ENCODE measurements at places on chromosomes 12 and 14. TPM values are rescaled to one million over a fixed set of nuclear protein-coding genes. Genes with fewer than 3 reads are reported as not detected.

GRCh38 chr14:100336618-100337530 is 13.7 kb downstream of the SLC25A47 start:
- no peak for DNase-seq

MANSC4 gene
- polyA plus RNA-seq, result not detected

GRCh38 chr12:113207613-113208040 is 13.6 kb upstream of the TPCN1 start:
- DNase-seq, result no peak

GRCh38 chr12:63068857-63069442 is 82.1 kb downstream of the AVPR1A start:
- DNase-seq, result peak; percentile 62

DNA sequence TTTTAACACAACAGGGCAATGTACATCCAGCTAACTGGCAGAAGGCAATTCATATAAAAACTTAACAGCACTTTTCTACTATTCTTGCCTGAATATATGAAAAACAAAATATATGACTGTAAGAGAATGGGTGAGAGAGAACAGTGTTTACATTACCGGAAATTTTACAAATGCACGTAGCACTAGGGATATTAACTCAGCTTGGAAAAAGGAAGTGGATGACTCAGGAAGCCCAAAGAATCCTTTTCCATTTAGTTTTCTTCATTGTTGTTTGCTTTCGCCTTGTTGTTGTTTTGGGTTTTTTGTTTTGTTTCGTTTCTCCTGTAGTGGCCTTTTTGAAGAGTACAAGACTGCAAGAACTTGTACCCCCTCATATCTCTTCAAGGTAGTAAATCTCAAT is 295.5 kb downstream of the EGLN3 start:
- no peak for DNase-seq

DNA sequence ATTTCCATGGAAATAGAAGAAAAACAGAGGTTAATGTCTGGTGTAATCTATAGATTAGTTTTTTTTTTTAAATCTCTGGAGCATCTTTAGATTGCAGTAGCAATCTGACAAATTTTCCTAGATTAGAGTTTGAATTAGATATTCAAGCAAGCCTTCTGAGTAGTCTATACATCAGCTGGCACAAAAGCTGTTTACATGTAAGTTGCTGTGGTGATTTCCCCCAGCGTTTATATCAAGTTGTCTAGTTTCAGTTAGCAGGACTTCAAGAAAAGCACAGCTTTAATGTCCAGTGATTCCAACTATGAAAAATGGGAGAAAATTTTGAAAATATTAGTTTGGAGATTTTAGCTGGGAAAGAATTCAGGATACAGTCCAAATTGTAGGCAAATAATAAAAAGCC is 605.0 kb upstream of the USP15 start:
- peak; percentile 65 for DNase-seq

- DNase-seq, result no peak
These were observed 51.4 kb upstream of the GPR132 start for GRCh38 chr14:105116451-105117256.

SLC25A47 gene
- 0.27 TPM for polyA plus RNA-seq

CNTN1 gene
- polyA plus RNA-seq, result 19.5 TPM

DNA sequence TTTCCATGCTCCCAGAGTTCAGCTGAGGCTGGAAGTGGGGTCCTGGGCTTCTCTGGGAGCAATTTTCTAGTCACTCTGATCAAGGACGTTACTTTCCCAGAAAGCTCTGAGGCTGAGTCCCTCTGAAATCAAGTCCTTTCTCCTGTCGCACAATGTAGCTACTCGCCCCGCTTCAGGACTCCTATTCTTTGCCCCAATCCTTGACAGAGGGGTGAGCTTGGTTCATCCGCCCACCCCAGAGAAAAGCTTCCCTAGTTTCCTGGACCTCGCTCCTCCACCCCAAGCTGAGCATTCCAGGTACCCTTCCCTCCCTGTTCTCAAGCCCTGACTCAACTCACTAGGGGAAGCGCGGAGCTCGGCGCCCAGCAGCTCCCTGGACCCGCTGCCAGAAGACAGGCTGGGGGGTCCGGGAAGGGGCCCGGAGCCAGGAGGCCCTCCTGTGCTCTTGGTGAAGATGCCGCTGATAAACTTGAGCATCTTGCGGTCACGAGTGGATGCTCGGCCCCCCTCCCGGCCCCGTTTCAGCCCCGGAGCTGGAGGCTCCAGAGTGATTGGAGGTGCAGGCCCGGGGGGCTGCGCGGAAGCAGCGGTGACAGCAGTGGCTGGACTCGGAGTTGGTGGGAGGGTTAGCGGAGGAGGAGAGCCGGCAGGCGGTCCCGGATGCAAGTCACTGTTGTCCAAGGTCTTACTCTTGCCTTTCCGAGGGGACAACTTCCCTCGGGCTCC is 1.6 kb downstream of the AGAP2 start:
- DNase-seq, result no peak

- no peak for DNase-seq
These were observed 475 bp upstream of the PCNX1 start for GRCh38 chr14:70906793-70907175.

DNA sequence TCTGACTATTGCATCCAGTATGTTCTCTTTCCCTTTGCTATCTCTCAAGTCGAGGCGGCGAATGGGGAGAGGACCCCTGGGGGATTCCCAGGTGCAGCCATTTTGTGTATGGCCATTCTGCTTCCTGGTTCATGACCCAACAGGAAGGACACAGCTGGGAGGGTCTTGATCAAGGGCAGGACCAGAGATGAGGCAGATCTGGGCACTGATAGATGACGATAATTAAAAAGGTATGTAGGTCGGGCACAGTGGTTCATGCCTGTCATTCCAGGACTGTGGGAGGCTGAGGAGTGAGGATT is 73.9 kb downstream of the EID3 start:
- DNase-seq, result no peak

GRCh38 chr14:60276347-60276746 is 27.3 kb downstream of the PPM1A start:
- no peak for DNase-seq

GRCh38 chr12:103933237-103933636 is 3.0 kb downstream of the HSP90B1 start:
- DNase-seq, result no peak

- DNase-seq, result no peak
These were observed 4.2 kb downstream of the HECTD1 start for GRCh38 chr14:31203414-31203742.

- peak; percentile 94 for DNase-seq
These were observed at the start of gene ATN1 for GRCh38 chr12:6927379-6928021. TSS of gene ATN1 (plus strand) at chr12:6927959. CDS start at chr12:6934002, 6,043 bp downstream.

- no peak for DNase-seq
These were observed 344.0 kb downstream of the BCL11B start for GRCh38 chr14:98927986-98928385.

DNA sequence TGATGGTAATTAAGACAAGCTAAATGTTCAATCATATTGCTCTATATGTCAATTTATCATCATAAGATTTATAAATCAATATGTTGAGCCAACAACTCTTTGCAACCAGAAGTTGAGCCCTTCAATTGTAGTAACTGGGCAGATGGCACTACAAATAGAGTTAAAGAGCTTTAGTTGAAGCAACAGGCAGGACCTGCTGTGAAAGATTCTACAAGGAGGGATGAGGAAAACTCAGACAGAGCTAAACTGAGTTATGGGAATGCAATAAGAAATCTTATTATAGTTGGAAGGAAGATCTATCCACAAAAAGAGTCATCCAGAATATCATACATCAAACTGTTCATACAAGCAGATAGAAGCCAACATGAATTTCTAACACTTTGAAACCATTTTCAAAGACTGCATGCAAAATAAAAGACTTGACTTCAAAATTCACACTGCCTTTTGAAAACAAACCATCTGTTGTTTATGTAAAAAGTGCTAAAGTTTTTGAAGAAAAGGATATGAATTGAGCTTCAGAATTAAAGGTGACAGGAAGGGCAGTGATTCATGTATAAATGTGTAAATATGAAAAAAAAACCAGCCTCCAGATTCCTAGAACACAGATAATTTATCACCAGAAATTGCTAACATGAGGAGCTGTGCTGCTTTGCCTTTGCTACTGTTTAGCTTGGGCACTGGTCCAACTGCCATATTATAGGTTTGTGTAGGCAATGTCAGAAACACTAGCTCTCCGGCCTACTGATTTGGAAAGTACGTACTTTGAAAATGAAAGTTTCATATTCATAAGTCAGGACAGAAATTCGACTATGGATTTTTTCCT is 133.2 kb downstream of the SLC35F4 start:
- DNase-seq, result peak; percentile 35

DNA sequence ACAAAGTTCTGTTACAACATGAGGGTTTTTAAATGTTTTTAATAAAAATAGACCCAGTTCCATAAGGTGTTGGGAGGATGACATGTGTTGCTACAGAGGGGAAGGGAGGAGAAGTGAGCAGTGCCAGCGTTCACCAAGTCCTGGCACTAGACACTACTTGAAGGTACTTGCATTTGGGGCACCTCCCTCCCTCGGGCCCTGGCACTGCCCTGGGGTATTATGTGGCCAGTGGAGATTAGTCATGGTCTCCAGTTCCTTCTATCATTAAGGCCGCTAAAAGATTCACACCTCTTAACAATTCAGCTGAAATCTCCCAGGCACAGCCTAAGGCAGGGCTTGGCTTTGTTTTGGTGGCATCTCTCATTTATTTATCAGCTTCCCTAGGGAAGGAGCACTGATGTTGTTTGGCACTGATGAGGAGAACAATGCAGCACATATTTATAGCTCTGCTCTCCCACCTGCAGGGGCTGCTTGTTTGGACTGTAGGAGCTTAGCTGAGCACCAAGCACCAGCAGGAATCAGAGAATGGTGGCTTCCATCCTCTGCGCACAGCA is 155.5 kb upstream of the NTF3 start:
- no peak for DNase-seq

DNA sequence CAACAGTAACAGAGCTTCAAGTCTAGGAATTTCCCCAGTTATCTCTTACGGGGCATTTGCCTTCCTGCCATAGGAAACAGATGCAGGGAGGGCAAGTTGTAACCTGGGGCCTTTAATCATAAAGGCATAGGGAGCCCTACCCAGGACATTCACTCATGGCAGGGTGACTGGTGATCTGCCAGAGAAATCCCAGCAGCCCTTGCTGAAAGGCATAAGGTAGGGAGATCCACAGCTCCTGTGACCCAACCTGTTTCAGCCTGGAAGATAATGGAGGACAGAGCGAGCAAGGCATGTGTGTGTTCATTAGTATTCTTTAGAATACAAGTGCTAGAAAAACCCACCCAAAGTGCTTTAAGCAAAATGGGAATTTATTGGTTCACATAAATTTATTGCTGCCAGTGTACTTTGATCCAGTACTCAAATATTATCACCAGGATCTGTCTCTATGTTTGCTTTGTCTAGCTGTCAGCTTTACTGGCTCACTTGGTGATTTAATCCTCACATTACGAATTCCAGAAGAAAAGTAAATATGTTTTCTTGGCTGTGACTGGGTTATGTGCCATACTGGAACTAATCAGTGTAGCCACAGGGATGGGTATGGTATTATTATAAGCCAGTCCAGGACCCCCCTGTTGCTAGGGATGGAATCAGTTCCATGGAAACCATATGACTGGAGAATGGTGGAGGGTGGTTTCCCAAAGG is 21.1 kb upstream of the AKAP6 start:
- DNase-seq, result peak; percentile 26

DNA sequence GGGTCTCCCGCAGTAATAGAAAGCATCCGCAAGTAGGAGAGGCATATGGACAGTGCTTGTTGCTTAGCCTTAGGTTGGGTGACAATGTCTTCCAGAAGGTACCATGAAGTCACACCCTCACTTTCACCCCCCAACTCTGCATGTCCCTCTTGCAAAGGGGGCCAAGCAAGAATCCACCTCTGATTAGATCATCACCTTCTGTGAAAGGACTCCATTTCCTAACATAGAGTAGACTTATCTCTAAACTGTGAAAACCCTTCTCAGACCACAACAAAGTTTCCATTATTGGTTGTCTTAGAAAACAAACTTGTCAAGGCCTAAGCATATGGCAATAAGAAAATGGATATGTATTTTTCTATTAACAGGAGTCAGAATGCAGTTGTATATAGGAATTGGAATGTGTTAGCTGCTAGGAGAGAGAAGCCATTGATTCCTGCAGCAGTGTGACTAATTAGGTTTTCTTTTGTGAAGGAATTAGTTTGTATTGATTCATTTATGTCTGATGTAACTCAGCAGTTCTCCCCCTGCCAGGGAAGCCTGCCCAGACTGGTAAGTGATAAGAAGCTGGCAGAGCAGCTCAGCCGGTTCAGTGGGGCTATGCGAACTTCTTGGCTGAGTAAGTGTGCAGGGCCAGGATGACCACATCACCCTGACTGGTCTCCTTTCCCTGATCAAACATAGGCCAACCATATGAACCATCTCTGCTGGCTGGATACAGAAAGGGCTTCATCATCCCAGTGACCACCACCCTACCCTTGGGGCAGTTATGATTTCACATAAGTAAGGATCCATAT is 107.3 kb upstream of the CCDC196 start:
- DNase-seq, result peak; percentile 55

DNA sequence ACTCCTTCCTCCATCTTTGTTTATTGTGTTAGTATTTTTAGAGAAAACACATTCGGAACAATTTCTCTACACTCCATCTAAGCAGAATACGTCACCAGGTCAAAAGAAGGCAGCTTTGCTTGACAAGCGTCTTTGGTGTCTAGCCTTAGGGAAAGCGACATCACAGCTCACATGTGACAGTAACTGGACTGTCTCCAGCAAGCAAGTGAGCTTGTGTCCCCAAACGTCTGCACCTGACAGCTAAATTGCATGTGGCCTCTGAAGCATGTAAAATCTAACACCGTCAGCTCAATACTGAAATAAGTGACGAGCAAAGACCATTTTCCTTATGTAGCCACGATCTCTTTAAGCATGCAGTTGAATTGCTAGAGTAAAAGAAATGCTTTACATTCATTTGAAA is 509.8 kb downstream of the GLT1D1 start:
- peak; percentile 74 for DNase-seq

GRCh38 chr12:87467936-87468335 is 561.3 kb downstream of the C12orf50 start:
- no peak for DNase-seq

All from brain (organoid and tissue), 16 donors.